Tibial nerve (tissue), 4 donors: ENCODE measurements at places on chromosomes 7 and 10.

- DNase-seq = no peak
These were observed 24.9 kb downstream of the PAXIP1 start for GRCh38 chr7:154978017-154978416.

GRCh38 chr7:106591146-106591545 is 69.8 kb downstream of the CCDC71L start:
- no peak for DNase-seq

GRCh38 chr7:151752037-151752436 is 124.9 kb downstream of the PRKAG2 start:
- DNase-seq = no peak

- no peak for DNase-seq
These were observed 97.5 kb downstream of the PTPN20 start for GRCh38 chr10:47008769-47009168.

DNA sequence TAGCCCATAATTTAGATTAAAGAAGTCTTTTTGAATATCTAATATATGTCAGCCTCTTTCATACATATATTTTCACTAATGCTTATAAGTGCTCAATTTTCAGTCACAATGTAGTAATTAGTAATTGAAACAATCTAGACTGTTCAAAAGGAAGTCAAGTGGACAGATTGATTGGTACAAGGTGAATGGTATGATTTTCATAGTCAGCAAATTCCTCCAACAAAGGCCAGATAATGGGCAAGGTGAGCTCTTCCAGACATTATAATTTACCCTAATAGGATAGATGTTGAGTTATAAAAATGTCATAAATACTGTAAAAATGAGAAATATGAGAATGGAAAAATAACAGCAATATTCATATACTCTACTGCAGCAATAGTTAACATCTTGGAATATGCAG is 44.4 kb upstream of the OPN4 start:
- no peak for DNase-seq

GRCh38 chr7:45225948-45226335 is 68.4 kb downstream of the RAMP3 start:
- no peak for DNase-seq

DNA sequence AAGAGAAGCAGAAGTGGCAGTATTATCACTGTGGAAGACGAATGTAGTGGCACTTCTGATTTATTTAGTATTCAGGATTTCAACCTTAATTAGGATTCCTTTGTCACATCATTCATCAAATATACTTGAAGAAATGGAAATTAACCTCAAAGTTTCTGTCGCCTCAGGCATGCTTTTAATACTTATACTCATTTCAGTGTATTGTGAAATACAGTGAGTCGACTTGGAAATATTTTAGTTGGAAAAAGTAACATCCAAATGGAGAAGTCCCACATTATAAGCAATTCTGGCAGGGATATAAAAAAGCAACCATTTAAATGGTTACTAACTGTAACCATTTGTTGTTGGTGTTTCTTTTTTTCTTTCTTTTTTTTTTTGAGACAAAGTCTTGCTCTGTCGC is 648.8 kb downstream of the ARL4A start:
- DNase-seq = no peak

- no peak for DNase-seq
These were observed 10.4 kb downstream of the WASL start for GRCh38 chr7:123738356-123738755.

DNA sequence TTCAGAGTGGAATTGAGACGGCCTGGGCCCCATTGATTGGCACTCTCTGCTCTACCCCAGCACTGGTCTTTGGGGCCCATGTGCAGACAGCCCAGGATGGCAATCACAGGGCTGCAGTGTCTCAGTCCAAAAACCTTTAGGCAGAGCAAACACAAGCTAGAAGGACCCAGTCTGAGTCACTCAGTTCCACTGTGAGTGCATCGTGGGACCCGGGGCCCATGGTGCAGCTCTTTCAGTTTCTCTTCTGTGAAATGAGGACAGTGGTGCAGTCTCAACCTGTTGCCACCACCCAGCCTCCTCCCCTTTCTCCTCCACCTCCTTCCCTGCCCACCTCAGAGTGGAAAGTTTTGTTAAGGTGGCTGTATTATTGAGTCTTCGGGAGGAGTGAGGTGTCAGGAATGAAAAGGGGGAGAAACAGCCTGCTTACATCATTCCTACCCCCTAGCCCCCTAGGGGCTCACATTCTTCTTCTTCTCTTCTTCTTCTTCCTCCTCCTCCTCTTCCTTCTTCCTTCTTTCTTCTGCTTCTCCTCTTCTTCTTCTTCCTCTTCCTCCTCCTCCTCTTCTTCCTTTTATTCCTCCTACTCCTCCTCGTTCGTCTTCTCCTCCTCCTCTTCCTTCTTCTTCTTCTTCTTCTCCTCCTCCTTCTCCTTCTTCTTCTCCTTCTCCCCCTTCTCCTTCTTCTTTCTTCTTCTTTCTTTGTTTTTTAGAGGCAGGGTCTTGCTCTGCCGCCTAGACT is 19.5 kb upstream of the CARD11 start:
- DNase-seq = no peak

GRCh38 chr7:74498996-74499834 is 45.5 kb downstream of the GTF2IRD1 start:
- no peak for DNase-seq

- DNase-seq = peak; percentile 24
These were observed 39.2 kb downstream of the EEPD1 start for GRCh38 chr7:36192053-36192824.

DNA sequence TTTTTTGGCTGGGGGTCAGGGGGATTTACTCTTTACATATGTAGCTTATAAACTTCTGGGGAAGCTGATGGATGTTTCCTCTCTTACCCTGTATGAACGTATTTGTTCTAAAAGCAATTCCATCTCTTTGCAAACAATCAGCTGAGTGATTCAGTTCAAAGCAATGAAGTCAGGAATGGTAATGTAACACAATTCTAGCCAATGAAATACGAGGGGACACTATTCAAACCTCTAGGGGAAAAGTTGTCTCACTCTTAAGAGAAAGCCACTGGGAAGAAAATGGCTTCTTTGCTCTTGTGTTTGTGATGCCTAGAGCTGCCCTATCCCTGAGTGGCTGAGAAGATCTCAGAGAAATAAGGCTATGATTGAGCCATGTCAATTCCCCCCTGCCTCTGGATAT is 134.8 kb upstream of the SEMA3C start:
- DNase-seq = no peak

GRCh38 chr10:99872367-99873162 is 90.1 kb downstream of the ABCC2 start:
- DNase-seq = no peak

GRCh38 chr10:18140149-18140956 is at the start of gene CACNB2:
CACNB2 (plus strand) TSS chr10:18140424.
- DNase-seq = no peak

DNA sequence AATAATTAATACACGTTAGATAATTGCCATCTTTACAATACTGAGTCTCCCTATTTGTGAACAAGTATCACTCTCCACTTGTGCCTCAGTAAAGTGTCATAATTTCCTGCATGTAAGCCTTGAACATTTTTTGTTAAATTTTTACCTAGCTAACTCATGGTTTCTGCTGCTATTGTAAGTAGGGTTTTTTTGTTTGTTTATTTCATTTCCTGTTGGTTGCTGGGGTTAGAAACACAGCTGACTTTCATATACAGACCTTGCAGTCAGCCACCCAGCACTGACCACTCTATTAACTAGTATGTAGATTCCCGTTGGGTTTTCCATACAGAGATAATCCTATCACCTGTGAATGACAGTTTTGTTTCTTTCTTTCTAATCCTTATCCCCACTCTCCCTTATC is 133.3 kb downstream of the MPP7 start:
- no peak for DNase-seq

DNA sequence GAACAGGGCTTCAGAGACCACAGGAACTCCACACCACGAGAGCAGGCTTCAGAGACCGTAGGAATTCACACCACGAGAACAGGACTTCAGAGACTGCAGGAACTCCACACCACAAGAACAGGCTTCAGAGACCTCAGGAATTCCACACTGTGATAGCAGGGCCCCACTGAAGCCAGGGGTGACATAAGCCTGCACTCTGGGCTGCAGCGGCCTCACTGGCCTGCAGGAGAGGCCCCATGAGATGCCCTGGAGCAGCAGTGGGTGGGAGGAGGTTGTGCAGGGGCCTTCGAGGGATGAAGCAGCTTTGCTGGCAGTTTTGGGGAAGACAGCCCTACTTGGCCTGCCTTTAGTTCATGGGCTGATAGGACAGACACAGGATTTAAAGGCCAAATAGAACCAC is 614.7 kb downstream of the PTPRN2 start:
- DNase-seq = no peak

DNA sequence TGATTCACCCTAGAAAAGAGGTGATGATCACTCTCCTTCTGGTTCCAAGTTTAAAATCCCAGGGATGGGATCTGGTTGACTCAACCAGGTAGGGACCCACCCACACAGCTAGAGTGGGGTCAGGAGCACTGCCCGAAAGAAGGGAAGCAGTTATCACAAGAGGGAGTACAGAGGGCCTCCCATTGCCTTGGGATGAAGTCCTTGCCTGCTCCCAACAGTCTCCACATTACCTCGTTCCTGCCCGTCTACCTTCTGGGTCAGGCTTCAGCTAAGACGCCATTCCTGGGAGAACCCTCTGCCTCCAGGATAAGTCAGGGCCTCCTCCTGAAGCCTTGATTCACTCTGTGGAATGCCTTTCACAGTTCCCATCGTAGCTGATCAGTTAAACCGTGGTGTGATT is 23.8 kb downstream of the ZMIZ2 start:
- no peak for DNase-seq

- DNase-seq = no peak
These were observed 96.0 kb downstream of the ANK3 start for GRCh38 chr10:60293581-60294175.

- no peak for DNase-seq
These were observed 278.0 kb upstream of the KCND2 start for GRCh38 chr7:119994928-119995327.

DNA sequence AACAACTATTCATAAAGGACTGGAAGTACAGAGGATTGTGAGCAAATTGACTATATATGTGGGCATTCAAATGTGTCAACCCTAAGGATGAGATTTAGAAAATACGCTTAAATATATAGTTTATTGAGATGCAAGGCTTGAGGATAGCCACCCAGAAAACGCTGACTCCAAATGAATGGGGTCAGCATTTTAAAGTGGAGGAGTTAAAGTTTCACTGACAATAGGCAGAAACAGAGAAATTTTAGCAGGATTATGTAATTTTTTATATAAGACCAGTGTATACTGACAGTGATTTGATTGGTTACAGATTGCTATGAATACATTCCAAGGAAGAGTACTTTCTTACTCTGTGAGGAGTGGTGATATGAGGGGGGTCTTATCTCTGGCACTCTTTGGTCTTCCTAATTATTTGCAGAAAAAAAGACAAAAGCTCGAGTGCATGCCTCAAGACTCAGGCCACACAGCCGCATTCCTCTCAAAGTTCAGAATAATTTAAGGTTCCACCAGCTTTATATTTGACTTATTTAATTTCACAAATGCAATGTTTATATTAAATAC is 38.6 kb upstream of the ARL4A start:
- DNase-seq = no peak

DNA sequence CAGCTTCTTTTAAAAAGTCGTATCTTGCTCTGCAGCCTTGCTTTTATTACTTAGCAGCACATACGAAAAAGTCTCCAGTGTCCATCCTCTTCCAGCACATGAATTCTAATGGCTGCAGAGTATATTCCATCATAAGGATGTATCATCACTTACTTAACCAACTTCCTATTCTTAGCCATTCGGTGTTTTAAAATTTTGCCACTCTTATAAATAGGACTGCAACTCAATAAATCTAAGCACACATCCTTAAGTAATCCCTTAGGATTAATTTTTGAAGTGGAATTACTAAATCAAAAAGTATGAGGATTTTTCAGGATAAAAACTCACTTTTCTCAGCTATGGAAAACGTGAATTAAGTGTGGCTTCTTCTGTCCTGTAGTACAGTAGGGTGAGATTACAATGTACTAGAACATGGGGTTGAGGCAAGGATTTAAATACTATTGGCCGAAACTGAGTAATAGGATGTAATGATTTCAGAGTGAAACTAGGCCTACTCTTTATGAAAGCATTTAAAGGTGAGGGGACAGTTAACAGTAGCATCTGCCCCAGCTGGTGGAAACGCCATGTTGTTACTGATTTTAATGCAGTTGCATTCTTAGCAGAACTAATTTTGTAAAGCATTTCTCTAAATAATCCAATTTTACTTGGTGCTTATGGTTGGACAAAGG is 1035.5 kb downstream of the LRMDA start:
- no peak for DNase-seq

DNA sequence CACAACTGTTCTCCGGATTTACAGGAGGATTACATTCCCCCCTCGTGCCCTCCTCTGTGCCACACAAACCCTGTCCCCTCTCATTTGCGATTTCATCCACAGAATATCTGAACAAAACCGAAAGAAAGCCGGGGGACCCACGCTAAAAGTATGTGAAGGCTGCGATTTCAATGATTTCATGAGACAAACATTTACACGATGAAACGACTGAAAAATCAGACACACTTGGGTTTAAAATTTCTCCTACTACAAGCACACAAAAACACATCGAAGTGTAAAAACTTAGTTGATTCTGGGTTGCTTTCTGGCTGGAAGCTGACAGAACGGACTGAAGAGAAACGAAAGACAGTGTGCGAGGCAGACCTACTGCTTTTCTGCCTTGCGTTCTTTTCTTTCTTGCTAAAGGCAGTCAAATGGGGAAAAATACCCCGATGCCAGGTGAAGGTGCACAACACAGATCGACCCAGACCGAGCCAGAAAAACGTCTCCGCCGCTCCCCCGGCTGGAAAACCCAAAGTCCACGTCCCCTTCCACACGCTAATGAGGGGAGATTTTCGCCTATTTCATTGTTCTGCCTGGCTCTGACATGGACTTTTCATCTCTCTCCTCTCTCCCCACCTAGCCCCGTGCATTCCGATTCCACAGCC is 1.2 kb downstream of the HIPK2 start:
- peak; percentile 31 for DNase-seq

- no peak for DNase-seq
These were observed 47.1 kb downstream of the ZNF680 start for GRCh38 chr7:64515781-64516180.

DNA sequence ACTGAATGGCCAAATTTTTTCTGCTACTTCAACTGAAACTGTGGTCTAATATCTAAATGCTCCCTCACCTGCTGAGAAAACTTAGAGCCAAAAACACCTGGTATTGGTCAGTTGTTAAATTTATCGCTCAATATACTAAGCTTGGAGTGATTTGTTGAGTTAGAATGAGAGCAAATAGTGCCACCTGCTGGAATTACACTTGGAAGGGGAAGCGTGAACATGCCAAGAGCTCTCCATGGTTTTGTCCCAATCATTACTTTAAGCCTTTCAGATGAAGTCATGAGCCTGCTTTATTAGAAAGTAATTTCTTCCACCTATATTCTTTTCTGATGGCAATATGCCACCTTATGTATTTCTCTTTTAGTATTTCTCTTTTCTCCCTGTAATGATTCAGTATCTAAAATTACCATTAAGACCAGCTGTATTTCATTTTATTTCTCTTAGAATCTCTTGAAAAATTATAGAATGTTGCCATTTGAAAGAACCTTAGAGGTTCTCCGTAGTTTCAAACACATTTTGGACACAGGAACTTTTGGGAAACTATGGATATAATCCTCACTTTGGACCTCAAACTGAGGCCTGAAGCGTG is 447.8 kb upstream of the C7orf33 start:
- DNase-seq = peak; percentile 51

- no peak for DNase-seq
These were observed 2.5 kb downstream of the HMX2 start for GRCh38 chr10:123150271-123150985.

GRCh38 chr7:151381098-151381347 is 28.8 kb downstream of the WDR86 start:
- no peak for DNase-seq

GRCh38 chr10:102240467-102241031 is 763 bp downstream of the PITX3 start:
- DNase-seq = no peak
